AG04449 (cell line): ENCODE measurements at places on chromosomes 3 and 15.

GRCh38 chr15:69543681-69544364, 91.2 kb downstream of the RPLP1 start:
- no peak for DNase-seq

- peak; percentile 38 for DNase-seq
These were observed 1.5 kb upstream of the MAPKBP1 start for GRCh38 chr15:41772720-41773331.

DNA sequence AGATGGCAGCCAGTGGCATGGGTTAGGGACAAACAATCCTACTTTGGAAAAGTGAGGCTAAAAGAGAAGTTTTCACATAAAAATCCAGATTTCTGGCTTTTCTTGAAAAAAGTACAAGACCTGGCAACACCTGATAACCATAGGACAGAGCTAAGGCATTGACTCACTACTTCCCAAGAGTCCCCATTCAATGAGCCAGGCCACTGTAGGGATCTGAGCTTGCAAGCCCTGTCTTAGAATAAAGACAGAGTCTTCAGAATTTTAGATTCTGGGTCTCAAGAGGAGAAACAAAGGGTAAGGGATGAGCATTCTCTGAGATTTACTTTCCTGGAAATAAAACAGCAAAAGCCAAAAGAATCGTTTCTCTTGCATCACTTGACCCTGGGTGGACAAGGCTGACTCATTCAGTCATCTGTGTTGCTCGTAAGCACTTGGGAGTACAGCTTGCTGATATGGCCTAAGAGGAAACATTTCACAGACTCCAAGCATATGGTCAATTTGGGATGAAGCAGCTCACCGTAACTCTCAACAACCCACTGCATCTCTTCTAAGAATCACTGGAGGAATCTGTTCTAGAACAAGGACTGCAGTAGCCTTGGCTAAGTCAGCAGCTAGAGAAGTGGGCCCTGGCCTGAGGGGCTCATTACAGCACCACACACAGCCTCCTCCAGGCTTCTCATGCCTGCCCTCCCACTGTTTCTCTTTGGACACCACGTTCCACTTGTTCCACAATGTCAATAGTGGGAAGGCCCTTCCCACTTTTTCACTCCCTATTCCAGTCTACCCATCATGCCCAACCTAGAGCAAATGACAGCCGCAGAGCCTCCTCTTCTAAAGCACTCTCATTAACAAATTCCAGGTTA, 86.2 kb downstream of the RFTN1 start:
- DNase-seq: peak; percentile 86

GRCh38 chr15:29116970-29117700, 152.5 kb downstream of the NSMCE3 start:
- no peak for DNase-seq

DNA sequence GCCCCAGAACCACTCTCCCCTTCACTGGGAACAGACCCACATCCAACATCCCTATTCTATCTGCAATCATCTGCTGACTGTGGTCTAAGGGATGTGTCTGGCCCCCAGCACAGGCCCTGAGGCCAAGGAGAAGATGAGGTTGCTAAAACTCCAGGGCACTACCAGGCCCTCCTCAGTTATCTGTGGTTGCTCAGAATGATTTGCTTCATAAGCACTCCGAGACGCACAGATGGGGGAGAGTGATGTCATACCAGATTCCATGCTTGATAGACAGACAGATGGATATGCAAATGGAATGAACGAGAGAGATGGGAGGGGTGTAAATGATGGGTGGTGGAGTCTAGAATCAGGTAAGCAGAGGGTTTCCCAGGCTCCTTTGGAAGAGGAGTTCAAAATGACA, 57.8 kb downstream of the CEMIP start:
- no peak for DNase-seq

DNA sequence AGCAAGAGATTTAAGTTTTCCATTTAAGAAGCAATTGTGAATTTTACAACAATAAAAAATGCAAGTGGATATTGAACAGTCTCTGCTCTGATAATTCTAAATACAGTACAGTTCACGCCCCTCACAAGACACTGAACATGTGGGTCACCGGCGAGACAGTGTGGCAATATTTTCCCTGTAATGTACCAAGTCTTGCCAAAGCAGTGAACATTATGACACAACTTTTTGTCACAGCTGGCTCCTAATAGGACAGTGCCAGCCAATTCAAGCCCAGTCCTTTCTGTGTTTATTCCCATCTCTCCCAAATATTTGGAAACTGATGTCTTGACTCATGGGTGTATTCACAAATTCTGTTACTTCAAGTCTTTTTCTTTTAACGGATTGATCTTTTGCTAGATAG, 62.3 kb downstream of the PPARG start:
- DNase-seq: no peak

- DNase-seq: no peak
These were observed 1257.1 kb downstream of the NSUN3 start for GRCh38 chr3:95319921-95320494.

DNA sequence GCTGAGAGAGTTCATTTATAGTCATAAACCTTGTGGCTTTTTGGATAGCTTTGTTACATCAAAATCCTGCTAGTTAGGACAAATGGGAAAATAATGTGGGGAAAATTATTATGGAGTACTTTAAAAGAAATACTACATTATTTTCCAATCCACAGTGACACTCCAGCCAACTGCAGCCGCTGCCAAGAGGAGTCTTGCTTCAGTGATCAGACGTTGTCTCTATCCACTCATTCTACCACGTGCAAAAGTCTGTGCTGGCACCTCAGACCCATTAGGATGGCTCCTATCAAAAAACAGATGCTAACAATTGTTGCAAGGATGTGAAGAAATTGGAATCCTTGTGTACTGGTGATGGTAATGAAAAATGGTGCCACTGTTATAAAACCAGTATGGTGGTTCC, 128.6 kb upstream of the IQSEC1 start:
- no peak for DNase-seq

DNA sequence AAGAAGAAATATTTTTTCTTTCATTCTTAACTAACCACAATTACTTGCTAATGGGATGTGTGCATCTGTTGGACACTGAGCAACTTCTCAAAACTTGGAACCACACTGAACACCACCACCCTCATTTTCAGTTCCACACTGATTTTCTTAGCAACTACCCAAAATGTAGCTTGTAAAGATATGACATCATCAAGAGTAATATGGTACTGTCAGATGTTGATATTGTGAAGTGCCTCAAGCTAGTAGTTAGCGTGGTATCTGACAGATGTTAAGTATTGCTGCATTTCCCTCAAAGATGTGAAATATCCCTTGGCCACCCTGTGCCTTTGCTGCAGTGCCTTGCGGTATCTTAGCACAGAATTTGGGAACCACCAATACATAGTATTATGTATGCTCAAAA, 9.3 kb downstream of the RFTN1 start:
- DNase-seq: no peak

GRCh38 chr3:177449360-177450006, 252.2 kb upstream of the TBL1XR1 start:
- DNase-seq: no peak

DNA sequence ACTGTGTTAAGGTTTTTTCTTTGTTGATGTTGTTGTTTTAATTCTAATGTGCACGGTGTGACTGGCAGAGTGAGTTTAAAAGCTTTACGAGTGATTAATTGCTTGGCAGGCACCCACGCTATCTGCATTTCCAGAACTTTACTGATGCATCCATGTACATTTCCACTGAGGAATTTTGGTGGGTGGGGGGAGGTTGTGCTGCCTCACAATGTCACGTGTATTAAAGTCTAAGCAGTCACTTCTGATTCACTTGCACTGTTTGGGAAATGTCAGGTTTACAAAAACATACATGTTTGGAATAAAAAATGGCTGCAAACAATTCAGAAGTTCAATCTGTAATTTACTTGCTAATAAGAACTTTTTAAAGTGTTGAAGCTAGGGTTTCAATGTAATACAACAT, 38.5 kb upstream of the CTDSPL start:
- no peak for DNase-seq

GRCh38 chr15:80764535-80764934, 14.6 kb upstream of the CEMIP start:
- no peak for DNase-seq

- DNase-seq: no peak
These were observed 140.6 kb upstream of the ABHD17C start for GRCh38 chr15:80554560-80554959.

DNA sequence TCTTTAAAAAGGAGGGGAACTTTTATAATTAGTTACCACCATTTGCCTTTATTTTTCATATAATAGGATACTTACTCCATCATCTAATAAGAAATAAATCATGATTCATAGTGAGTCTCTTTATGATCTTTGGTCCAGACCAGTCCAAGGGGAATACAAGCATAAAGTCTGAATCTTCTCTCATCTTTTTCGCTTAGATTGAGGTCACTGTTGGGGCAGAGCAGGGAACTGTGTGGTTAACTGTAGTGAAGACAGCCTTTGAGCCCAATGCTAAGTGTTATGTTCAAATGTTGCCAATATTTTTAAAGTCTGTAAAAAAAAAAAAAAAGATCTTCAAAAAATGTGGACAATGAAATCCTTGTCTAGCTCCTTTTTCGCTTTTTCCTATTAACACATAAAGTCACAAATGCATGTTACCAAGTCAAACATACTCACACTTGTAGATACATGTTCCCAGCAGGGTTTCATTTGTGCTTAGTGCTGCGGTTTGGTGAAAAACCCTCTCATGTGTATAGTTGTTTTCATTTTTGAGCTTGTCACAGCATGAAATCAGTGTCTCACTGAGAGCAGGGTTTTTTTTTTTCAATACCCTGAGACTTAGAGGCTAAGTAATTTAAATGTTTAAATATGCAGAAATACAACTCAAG, 72.1 kb downstream of the EPHA3 start:
- DNase-seq: no peak

GRCh38 chr15:80371924-80372323, 32.3 kb upstream of the ARNT2 start:
- no peak for DNase-seq

DNA sequence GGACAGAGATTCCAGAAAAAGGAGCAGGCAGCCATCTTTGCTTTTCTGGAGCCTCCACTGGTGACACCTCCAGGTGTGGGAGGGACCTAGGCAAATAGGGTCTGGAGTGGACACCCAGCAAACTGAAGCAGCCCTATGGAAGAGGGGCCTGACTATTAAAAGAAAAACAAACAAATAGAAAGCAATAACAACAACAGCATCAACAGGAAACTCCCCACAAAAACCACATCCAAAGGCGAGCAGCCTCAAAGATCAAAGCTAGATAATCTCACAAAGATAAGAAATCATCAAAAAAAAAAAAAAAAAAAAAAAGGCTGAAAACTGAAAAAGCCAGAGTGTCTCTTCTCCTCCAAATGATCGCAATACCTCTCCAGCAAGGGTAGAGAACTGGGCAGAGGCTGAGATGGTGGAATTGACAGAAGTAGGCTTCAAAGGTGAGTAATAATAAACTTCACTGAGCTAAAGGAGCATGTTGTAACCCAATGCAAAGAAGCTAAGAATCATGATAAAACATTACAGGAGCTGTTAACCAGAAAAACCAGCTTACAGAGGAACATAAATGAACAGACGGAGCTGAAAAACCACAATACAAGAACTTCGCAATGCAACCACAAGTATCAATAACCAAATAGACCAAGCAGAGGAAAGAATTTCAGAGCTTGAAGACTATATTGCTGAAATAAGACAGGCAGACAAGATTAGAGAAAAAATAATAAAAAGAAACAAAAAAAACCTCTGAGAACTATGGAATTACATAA, 225.4 kb downstream of the CTNNB1 start:
- DNase-seq: no peak

DNA sequence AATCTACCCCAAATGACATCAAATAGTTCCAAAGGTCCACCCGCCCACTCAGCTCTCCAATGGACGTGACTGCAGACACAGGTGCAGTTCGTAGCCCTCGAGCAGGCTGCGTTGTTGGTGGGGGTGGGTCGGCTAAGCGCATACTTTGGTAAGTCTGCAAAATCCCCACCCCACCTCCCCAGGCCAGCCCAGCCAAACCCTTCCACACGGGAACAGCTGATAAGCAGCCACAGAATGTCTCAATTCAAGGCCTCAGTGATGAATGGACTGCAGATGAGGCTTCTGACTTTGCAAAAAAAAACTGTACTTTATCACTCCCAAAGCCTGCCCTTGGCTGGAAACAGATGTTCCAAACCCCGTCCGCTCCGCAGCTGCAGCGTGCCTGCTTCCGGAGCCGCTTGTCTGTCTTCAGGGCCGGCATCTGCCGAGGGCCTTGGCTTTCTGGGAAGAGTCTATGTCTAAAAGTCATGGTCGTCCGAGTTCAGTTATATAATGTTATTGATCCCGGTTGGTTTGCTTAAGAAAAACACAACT, 38.2 kb downstream of the PCSK6 start:
- no peak for DNase-seq

- DNase-seq: no peak
These were observed 39.8 kb upstream of the DUSP7 start for GRCh38 chr3:52095990-52096775.

GRCh38 chr3:126541628-126542339, 16.9 kb downstream of the C3orf22 start:
- no peak for DNase-seq

- DNase-seq: no peak
These were observed 1.5 kb upstream of the CACNA2D3 start for GRCh38 chr3:54120657-54121413.

- no peak for DNase-seq
These were observed 54.3 kb upstream of the SNRPA1 start for GRCh38 chr15:101349047-101349951.

DNA sequence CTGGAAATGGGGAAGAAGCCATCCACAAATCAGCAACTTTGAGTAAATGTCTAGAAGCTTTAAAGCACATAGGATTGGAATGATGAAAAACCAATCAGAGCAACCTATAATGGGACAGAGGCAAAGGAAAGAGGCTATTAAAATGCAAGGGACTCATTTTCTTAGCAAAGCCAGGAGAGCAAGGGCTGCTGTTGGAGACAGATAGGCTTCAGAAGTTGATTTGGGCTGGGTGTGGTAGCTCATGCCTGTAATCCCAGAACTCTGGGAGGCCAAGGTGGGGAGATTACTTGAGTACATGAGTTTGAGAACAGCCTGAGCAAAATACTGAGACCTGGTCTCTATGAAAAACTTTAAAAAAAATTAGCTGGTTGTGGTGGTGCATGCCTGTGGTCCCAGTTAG, 16.1 kb downstream of the ERICH6 start:
- no peak for DNase-seq

- DNase-seq: no peak
These were observed 87.8 kb upstream of the PLXND1 start for GRCh38 chr3:129694228-129694627.

GRCh38 chr3:30474371-30474770, 132.0 kb upstream of the TGFBR2 start:
- DNase-seq: no peak

GRCh38 chr15:66951531-66952320, 113.7 kb upstream of the SMAD3 start:
- DNase-seq: no peak
